ENCODE measurements at places on chromosomes 2 and 18.

- no peak for DNase-seq
These were observed 312.2 kb downstream of the LRATD1 start for GRCh38 chr2:14944562-14945346.

DNA sequence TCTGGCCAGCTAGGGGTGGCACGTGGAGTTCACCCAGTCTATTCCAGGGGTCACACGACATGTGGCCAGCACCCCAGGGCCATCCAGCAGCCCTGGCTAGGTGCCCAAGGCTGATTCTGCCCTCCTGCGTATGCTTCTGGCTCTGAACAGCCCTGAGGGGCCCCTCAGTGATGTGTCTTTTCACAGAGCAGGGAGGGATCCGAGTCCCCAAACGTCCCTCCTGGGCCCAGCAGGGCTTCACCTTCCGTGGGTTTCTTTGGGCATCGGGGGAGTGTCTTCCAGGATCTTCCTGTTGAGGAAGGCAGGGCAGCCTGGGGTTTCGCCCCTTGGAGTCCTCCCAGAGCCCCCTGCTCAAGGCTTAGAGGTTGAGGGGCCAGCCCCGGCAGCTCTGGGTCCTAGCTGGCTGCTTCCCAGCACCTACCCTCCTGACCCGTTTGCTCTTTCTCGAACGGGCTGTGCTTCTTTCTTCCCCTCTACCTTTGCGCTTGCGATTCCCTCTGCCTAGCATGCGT lies 165.9 kb downstream of the DYSF start:
- DNase-seq, result no peak

- DNase-seq, result no peak
These were observed 22.6 kb upstream of the PLEK start for GRCh38 chr2:68342470-68342869.

GRCh38 chr2:181934694-181935093 lies 43.2 kb downstream of the ITPRID2 start:
- no peak for DNase-seq

DNA sequence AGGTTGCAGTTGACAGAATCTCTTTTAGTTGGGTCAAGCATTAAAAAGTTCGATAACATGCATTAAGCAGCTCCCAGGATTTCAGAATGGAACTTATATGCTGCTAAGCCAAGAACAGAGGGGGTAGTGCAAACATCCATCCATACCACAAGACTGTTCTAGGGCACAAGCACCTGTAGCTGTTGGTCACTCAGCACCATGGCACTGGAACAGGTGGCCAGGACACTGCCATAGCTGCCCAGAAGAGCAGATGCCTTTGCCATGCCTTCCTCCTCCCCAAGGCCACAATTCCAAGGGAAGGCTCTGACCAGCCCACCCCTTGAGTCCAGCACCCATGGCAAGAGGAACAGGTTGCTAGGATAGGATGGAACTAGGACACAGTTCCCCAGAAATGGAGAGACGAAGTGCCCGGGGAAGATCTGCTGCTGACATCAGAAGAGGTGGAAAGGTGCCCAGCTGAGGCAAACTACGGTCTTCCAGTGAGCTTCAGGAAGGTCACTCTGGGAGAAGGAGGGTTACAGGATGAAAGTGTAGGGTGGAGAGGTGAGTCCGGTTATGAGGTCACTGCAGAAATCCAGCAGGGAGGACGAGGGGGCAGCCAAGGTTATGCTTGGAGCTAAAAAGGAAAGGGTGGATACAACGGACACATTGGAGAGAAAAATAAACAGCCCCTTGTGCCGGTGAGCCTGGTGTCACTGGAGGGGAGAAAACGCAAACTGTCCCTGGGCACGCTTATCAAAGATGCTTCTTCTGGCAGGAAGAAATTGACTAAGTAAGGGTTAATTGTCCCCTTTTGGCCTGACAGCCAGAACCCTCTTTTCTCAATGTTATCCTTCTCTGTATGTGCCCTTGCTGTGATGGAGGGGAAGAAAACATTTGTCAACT lies 41.9 kb downstream of the C1QL2 start:
- DNase-seq, result no peak

DNA sequence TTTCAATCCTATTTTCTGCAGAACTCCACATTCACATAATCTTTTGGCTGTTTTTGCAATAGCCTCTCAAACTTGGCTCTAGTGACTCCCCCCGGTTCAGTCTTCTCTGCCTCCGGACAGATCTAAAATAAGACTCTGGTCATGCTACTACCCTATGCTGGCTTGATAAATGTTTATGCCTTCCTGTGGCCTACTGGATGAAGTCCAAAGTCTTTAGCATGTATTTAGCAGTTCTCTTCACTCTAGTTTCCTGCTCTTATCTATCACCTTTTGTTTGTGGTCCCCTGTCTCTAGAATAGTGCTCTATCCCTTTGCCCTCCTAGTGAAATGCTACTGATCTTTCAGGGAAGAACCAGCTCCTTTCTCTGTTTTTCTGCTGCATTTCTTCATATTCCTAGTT lies 14.4 kb downstream of the ADCYAP1 start:
- no peak for DNase-seq

- DNase-seq, result no peak
These were observed 39.7 kb upstream of the EPAS1 start for GRCh38 chr2:46257476-46257875.

- no peak for DNase-seq
These were observed 61.7 kb downstream of the SMAD2 start for GRCh38 chr18:47868744-47869143.

DNA sequence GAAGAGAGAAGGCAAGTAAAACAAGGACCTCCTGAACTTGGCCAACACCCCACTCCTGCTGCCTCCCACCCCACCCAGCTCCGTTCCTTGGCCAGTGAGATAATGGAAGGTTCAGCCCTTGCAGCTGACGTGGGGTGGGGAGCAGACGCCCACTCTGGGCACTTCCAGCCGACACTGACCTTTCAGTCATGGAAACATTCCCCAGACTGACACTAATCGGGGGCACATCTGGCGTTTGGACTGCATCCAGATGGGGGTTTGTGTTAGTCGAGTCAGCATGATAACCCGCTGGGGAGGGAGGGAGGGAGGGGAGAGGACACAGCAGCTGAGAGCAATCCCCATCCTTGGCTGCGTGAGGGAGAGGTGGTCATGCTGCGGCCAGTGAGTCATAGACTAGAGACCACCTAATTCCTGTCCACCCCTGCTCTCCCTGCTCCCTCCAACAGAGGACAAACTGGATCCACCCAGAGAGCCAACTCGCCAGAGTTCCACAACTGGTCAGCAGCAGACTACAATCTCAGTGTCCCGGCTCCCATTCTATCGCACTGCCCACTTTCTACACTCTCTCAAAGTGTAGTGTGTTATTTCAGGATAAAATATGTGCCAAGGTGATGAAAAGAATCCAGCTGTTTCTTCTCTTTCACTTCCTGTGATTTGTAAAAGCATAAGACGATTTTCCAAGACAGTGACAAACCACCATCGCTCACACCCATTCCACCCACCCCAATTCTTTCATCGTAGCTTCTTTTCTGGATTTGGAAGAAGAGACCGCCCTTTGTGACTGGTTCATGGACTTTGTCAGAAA lies 115.4 kb upstream of the PKDCC start:
- DNase-seq, result no peak

- DNase-seq, result no peak
These were observed 116.9 kb downstream of the EPHA4 start for GRCh38 chr2:221455214-221455613.
